ENCODE measurements at places on chromosomes 5 and 9.

- DNase-seq: no peak
These were observed 4.3 kb downstream of the GNA14 start for GRCh38 chr9:77643871-77644270.

GRCh38 chr9:20506099-20506900 is 116.0 kb downstream of the MLLT3 start:
- no peak for DNase-seq

DNA sequence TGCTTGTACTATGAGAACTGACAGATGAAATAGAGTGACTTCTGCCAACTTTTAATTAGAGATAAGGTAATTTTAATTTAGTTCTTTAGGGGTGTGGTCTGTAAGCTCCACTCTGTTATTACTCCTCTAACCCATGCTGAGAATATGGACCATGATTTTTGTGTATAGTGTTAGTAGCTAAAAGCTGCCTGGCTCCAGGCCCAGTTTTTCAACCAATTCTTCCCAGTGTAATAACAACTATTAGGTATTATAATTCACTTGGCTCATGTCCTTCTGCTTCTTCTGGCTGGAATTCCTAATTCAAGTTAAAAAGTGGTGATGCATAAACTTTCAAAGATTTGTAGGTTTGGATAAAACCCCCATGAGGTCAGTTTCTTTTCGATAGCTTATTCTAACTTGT is 216.3 kb downstream of the ISL1 start:
- no peak for DNase-seq

- no peak for DNase-seq
These were observed 84.9 kb downstream of the RGS3 start for GRCh38 chr9:113548221-113549041.

- DNase-seq: no peak
These were observed at the start of gene CSF2 for GRCh38 chr5:132073231-132074013. Gene CSF2, plus strand, starts transcription at chr5:132073789. Its CDS starts 35 bp downstream, at chr5:132073824.

DNA sequence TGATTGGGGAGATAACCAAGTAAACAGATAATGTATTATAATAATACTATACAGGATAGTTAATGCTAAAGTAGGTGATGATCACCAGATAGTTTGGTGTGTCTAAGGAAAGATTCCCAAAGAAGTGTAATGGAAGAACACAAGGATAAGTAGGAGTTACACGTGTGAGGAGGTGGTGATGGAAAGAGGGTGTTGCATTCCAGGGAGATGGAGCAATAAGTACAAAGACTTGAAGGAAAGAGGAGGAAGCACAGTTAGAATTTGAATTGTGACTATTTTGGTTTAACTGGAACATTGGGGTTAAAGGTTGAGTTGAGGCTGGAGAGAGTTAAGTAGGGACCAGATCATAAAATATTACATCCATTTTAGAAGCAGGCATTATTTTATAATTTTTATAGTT is 76.9 kb downstream of the IPO11 start:
- no peak for DNase-seq

GRCh38 chr5:107671742-107672210 is 1.0 kb upstream of the EFNA5 start:
- no peak for DNase-seq

DNA sequence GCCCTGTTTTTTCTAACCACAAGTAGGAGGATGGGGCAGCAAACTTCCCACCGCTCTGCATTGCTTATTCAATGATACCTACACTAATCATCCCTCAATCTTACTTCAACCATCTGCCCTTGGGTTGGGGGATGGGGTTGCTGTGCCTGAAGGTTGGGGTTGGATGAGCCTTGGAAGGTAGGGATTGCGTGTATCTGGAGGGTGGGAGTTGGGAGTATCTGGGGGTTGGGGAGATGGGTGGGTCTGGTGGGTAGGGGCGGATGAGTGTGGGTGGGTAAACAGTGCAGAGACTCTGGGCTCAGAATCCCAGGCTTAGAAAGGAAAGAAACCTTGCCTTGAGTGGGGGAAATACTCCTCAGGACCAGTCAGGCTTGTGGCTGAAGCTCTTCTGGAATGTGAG is 467.4 kb downstream of the DIRAS2 start:
- DNase-seq: no peak

- DNase-seq: no peak
These were observed 187.0 kb upstream of the KCNN2 start for GRCh38 chr5:114174837-114175236.

DNA sequence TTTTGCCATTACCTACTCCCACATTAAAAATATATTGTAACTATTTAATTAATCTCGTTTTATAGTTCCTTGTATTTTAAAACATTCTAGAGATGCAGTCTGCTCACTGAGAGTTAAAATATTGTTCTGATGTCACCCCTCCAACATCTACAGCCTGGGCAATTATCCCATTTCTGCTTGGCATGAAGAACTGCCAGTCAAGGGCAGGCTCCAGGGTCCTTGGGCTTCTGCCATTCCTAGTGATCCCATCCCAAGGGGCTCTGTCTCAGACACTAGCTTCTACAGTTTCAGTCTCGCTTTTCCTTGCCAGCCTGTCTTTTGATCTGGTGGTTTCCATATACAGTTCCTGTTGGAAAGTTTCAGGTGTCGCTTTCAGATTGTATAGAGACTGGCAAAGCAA is 287.2 kb downstream of the TMEM232 start:
- DNase-seq: no peak

GRCh38 chr9:114084282-114085073 is 6.4 kb upstream of the AMBP start:
- DNase-seq: no peak

DNA sequence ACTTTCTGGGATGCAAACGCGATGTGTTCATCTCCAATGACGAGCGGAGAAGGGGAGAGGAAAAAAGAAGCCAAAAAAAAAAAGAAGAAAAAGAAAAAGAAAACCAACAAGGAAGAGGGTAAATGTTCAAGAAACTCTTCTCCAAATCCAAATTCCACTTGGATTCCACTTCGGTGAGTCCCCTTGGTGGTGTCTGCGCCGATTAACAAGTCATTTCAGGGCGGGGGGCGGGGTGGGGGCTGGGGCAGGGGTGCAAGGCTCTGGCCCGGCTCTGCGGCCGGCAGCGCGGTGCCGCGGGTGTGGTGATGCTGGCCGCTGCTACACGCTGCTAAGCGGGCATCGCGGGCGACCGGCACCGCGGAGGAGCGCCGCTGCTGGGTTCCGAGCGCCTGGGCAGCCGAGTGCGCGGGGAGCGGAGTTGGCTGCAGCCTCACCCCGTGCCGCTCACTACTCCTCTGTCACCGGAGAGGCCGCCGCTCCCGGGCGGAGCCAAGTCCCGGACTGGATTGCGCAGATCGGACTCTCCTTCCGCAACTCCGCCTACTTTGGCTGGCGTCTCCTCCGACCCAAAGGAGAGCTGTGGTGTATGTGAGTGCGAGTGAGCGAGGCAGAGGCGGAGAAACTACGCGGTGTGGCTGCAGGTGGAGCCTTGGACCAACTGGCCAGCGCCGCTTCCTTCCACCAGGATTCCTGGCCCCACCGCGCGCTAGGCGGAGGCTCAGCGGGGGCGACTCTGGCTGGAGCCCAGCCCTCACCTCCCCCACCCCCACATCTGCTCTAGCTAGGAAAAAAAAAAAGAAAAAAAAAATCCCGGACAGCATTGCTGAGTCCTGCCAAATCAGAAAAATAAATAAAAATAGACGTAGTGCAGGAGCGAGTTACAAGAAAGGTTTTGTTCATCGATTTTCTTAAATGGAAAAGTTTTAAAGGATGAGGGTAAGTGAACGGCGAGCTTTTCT is at the start of gene SEMA6A:
Gene SEMA6A, minus strand, starts transcription at position 457 of the 959 bp plus-strand sequence. CDS start 69,879 bp downstream, outside the sequence.
- DNase-seq: peak; percentile 88

GRCh38 chr5:58456026-58456425 is 3.9 kb downstream of the PLK2 start:
- DNase-seq: peak; percentile 46

DNA sequence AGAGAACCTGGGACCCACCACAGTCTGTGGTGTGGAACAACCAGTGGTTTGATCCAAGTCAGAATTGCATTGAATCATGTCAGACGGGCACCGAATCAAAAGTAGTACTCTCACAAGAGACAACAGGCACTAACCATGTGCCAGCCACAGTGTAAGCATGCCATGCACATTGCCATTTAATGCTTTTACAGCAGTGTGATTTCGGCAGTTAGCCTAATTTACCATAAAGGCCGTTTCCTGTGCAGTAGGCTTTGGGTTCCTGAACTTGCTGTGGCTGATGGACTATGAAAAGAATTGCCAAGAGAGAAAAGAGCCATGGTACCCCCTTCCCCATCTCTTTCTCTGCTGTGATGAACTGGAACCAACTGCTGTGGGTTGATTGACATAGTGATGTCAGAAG is 540.6 kb downstream of the EBF1 start:
- DNase-seq: no peak

GRCh38 chr9:70563431-70564204 is 149.2 kb upstream of the KLF9 start:
- peak; percentile 90 for DNase-seq

DNA sequence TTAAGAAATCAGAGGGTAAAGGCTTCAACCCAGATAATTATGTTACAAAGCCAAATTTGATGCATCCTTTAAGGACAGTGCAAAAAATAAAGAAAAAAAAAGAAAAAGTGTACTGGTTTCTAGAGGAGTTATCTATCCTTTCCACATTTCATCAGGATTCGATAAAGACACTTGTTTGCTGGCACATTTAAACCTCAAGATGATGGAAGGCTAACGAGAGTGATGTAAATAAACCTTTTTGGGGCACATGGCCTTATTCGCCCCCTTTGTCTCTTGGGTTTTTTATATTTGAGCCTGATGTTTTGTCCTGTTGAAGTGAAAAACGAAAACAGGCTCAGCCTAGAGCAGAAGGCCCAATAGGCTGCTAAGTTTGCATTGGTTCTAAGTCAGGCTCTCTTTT is 416.5 kb downstream of the TAF11L14 start:
- DNase-seq: no peak

DNA sequence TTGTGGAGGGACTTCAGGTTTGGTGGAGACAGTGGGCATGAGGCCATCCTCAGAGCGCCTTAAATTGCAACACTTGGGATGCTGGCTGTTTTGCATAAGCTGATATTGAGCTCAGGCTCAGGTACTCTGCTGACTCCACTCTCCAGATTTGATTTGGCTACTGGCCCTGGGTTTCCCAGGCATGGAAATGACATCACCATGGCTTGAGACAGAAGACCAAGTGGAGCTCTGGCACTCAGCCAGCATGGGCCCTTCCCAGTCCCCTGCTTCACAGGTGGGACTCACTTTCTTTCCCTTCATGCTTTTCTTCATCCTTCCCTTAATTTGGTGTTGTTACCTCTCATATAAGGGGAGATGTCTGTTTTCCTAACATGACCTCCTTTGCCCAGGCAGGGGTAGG is 72.0 kb upstream of the IL12B start:
- DNase-seq: no peak

DNA sequence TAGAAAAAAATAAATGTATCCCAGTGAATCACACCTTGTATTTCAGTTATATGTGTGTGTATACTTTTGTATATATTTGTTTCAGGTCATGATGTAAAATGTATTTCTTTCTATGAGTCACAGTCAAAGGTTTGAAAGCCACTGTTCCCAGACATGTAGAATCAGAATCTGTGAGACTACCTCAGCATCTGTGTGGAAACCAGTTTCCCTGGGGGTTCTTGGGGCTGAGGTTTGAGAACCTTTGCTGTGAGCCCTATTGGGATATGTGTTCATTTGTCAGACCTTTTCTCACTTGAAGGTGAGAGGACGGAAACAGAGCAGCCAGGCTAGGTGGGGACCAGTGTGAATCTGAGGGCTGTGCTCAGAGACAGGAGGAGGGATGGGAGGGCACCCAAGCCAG is 78.7 kb upstream of the SAP30L start:
- no peak for DNase-seq

- peak; percentile 91 for DNase-seq
These were observed 709 bp downstream of the IQGAP2 start for GRCh38 chr5:76403766-76404222.

DNA sequence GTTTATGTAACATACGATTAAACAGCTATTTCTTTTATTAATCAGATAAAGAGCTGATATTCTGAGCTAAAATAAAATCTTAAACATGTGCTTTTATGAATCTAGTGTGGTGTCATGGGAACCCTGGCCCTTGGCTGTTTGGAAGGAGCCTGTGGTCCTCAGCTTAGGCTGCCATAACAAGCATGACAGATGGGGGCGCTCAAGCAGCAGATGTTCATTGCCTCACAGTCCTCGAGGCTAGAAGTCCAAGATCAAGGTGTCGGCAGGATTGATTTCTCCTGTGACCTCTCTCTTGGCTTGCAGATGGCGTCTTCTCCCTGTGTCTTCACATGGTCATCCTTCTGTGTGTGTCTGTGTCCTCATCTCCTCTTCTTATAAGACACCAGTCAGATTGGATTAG is 448.2 kb downstream of the GADD45G start:
- peak; percentile 56 for DNase-seq

DNA sequence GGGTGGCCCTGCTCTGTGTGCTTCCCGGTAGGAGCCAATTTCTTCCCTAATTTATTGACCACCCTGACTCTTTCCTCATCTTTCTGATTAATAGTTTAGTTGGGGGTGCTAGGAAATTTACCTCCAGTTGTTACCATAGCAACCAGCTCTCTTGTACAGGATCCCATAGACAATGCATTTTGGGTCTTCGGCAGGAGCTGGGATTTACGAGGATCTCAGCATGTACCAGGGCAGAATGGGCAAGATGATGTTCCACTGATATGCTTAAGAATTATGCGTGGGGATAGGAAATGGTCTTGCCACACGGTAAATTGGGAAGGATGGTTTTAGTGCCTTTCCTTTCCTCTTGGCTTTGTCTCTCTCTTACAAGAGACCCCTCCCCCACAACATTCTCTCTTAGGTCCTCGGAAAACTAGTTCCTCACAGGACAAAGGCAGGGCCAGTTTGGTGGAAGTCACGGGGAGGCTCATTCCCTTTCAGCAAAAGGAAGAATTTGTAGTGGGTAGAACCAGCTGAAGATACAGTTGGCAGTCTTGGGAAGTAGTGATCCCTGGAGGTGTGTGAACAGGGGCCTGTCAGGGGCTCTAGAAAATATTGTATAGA is 133.4 kb upstream of the SHB start:
- DNase-seq: no peak

GRCh38 chr5:155624597-155625241 is 611.2 kb downstream of the KIF4B start:
- no peak for DNase-seq

GRCh38 chr9:113293285-113293878 is 9.8 kb downstream of the RNF183 start:
- no peak for DNase-seq

DNA sequence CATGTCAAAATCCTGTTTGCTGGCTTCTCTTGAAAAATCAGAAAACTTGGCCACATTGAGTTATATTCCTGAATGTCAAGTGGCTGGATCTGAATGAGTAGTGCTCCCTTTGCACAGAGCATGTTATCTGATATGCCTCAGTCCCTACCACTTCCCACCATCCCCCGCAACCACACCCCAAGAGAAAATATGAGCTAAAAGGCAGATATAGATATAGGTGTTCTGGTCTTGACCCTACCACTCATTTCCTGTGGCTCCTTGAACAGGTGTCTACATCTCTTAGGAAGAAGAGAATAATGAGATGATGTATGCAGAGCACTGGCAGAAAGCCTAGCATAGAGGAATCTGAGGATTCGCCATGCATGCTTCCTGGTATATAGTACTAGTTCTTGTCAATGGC is 6.6 kb upstream of the CYSTM1 start:
- no peak for DNase-seq

Data from activated CD4-positive, alpha-beta T cell treated with anti-CD3 and anti-CD28 coated beads, Interleukin-2, amount 10 ng/mL, durations not matched to agents 24 days and 14 days (primary cell).